DMS53 (cell line): ENCODE measurements at places on chromosomes 16 and 17.

DNA sequence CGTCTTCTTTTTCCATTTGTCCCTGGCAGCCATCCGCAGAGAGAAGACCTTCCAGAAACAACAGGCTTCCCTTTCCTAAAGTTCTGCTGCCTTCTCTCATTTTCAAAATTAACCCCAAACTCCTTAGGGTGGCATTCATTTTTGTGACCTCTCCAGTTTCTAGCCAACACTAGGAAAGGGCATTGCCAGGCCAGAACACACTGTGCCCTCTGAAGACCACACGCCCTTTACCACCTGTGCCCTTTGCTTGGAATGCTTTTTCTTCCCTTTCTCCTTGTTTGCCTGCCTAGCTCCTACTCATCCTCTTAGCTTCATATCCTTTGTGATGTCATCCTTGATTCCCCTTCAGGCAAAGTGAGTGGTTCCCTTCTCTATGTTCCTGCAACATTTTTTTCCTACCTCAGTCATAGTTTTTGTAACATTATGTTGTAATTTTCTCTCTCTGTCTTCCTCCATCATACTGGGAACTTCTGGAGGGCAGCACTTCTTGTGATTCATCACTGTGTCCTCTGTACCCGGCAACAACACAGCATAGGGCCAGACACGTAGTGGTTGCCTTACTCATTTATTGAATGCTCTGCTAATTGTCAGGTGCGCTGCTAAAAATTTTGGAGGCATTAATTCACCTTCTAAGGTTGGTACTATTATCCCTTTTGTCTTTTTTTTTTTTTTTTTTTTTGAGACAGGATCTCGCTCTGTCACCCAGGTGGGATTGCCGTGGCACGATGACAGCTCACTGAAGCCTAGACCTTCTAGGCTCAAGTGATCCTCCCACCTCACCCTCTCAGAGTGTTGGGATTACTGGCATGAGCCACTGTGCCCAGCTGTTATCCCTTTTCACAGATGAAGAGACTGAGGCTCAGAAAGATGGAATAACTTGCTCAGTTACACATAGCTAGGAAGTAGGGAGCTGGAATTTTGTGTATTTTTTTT, 1.0 kb downstream of the KAT8 start:
- no peak for DNase-seq

GRCh38 chr17:2551493-2551892, 39.8 kb upstream of the METTL16 start:
- no peak for DNase-seq

- DNase-seq: no peak
Observed at GRCh38 chr17:69192754-69193153, 35.9 kb downstream of the ABCA10 start.

- no peak for DNase-seq
Observed at GRCh38 chr16:67996666-67997065, 2.6 kb downstream of the DPEP2 start.

DNA sequence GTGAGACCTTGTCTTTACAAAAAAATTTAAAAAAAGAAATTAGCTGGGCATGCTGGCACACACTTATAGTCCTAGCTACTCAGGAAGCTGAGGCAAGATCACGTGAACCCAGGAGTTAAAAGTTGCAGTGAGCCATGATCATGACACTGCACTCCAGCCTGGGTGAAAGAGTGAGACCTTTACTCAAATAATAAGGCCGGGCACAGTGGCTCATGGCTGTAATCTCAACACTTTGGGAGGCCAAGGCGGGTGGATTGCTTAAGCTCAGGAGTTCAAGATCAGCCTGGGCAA, 11.5 kb upstream of the RIPOR1 start:
- no peak for DNase-seq

DNA sequence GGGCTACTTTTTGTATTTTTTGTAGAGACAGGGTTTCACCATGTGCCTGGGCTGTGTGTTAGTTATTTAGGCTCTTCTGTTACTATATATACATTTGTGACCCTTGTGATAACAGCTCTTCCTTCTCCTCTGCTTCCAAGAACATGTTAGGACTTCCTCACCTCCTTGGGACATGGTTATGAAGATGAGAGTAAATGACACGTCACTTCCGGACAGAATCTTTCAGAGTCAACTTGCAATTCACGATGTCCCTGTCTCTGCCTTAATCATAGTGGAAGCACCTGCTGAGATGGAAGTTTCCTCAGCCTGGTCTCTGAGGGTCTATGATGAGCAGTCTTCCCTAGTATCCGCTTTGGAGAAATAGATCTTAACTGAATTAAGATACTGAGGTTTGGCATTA, 42.9 kb downstream of the CCDC42 start:
- DNase-seq: no peak

GRCh38 chr16:2518823-2519710, 1.1 kb upstream of the AMDHD2 start:
- peak; percentile 29 for DNase-seq
